ENCODE measurements at places on chromosomes 3 and 15. TPM values are rescaled to one million over a fixed set of nuclear protein-coding genes. Genes with fewer than 3 reads are reported as not detected.

Gene PCNP
- 64.5 TPM for total RNA-seq

DNA sequence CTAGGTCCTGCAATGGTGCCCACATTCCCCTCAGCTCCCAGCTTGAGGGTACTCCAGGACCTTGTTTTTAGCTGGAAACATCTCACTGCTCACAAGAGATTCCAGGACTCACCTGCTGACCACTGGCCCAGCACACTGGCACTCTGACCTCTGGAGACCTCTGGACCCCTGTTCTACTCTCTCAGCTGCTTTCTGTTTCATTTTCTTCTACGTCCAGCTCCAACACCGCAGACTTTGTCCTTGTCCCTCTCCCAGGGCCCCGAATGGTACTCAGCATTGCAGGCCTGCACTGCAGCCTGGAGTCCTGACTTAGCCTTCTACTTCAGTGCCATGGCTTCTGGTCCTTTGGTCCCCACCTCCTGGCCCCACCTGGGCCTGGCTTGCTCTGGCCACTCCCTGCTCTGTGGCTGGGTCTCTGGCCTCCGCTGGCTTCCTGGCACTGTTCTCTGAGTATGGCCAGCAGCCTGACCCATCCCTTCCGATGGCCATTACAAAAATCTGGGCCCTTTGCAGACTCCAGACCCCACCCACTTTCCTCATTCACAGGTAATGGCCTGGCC lies 27.9 kb downstream of the KY start:
- H3K27me3 ChIP-seq = peaks cover 15% of the 10 kb centered on the region
- no peak overlapping the region for H3K4me3 ChIP-seq
- no peaks in the 10 kb centered on the region for H3K36me3 ChIP-seq
- H3K4me1 ChIP-seq = no peaks in the 10 kb centered on the region

DNA sequence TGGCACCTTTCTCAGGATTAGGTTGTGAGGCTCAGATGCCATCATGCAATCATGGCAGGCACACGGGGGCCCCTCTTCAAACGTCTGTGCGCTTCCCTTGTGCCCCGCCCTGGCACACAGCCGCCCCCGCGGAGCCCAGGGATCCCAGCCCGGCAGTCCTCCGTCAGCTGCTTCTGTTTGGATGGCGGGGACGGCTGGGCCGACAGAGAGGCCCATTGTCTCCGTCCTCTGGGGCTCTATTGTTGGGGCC lies 849 bp upstream of the HDAC11 start:
- no peaks in the 10 kb centered on the region for H3K36me3 ChIP-seq
- peaks cover 14% of the 10 kb centered on the region for H3K4me1 ChIP-seq
- no peak for DNase-seq
- peak overlapping the region; percentile 80 for H3K27ac ChIP-seq

DNA sequence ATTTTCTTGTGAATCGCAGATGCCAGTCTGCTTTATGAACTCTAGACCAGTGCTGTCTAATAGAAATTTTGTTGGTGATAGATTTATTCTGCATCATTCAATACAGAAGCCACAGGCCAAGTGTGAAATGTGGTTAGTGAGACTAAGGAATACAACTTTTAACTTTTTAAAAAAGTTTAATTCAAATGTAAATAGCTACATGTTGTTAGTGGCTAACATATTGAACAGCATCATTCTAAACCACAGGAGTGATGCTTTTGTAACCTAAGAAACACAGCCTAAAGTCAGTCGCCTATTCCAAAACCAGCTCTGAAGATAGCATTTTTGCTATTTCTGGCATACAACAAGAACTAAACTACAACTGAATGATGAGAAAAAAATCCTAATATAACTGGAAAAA lies 164.8 kb upstream of the CBLB start:
- H3K27me3 ChIP-seq = no peaks in the 10 kb centered on the region
- no peaks in the 10 kb centered on the region for H3K36me3 ChIP-seq
- H3K27ac ChIP-seq = no peak overlapping the region
- H3K4me3 ChIP-seq = no peak overlapping the region
- peaks cover 15% of the 10 kb centered on the region for H3K4me1 ChIP-seq
- DNase-seq = no peak

- H3K27me3 ChIP-seq = no peaks in the 10 kb centered on the region
- no peaks in the 10 kb centered on the region for H3K4me1 ChIP-seq
- no peak overlapping the region for H3K27ac ChIP-seq
- H3K4me3 ChIP-seq = no peak overlapping the region
- no peak for DNase-seq
These were observed 35.7 kb downstream of the SRP14 start for GRCh38 chr15:40003116-40003916.

DNA sequence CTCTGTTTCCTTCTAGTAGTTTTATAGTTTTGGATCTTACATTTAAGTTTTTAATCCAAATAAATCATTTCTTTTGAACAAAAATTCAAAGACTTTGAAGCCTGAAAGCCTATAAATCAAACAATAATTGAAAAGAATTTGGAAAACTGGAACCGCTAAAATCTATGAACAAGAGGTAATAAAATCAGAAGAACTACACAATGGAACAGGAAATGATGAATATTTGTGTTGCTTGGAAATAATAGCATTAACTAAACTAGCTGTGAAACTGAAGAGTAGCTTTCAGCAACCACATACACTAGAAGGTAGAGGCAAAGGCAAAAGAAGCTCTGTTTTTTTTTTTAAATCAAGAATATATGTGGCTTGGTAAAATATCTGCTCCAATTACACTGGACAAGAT lies 147.9 kb upstream of the ABI3BP start:
- DNase-seq = no peak
- no peaks in the 10 kb centered on the region for H3K27me3 ChIP-seq
- no peaks in the 10 kb centered on the region for H3K36me3 ChIP-seq
- H3K4me1 ChIP-seq = no peaks in the 10 kb centered on the region
- H3K27ac ChIP-seq = no peak overlapping the region

DNA sequence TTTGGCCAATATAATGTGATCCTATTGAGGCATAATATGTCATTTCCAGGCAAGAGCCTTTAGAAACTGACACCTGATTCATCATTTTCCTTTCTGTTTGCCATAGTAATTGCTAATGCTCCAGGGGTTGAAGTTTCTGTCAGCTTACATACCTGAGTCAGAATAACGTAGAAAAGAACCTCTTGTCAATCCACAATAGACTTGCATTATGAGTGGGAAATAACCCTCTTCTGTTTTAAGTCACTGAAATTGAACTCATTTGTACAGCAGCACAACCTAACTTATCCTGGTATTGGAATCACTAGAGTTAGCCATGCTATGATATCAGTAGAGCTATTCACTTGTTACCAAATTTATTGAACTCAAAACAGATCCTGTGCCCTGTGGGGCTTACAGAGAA lies 101.7 kb upstream of the TP63 start:
- no peak overlapping the region for H3K4me3 ChIP-seq
- H3K27me3 ChIP-seq = no peaks in the 10 kb centered on the region
- H3K27ac ChIP-seq = no peak overlapping the region
- no peaks in the 10 kb centered on the region for H3K4me1 ChIP-seq
